Activated T-helper 9 cell treated with anti-CD3 and anti-CD28 coated beads, Interleukin-2, amount 50 U/mL, for 16 hours (primary cell): ENCODE measurements at places on chromosomes 12 and 14.

GRCh38 chr12:49869816-49870500 is 27.1 kb upstream of the BCDIN3D start:
- no peak for DNase-seq

- DNase-seq = no peak
Measured at GRCh38 chr12:41190338-41190737, 2.2 kb downstream of the PDZRN4 start.

DNA sequence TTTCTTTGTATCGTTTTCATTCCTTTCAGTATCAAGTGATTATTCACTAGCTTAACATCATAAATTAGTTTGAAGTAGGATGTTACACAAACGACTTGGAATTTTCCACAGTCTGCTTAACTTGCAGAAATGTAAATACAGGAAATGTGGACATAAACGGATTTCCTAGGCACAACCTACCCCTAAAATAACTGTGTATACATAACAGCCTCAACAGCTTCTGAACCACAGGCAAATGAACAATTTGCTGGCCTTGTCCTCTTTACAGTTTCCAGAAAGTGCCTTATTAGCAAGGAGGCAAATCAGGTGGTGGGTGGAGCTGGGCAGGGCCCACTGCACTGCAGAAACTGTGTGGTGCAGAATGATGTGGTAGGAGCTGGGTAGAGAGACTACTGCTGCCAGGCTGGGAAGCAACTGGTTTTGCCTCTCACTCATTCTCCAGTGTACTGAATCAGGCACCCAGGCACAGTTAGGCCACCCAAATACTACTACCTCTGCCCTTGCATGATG is 14.1 kb downstream of the DRAM1 start:
- no peak for DNase-seq

DNA sequence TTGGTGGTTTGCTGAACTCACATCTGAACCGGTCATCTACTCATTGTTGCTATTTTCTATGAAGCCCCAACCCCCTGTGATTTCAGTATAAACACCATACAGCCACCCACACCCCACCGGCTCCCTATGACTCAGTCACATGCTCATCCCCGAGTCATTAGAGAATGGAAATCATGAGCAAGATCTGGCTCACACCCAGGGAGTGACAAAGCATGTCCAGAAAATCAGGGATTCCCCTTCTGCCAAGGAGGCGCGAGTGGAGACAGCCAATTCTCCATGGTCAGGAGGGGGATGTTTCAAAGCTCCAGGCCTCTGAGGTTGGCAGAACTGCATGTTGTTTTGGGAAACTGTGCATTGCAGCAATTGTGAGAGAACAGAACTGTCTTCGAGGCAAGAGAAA is 657.5 kb upstream of the TBX3 start:
- no peak for DNase-seq

DNA sequence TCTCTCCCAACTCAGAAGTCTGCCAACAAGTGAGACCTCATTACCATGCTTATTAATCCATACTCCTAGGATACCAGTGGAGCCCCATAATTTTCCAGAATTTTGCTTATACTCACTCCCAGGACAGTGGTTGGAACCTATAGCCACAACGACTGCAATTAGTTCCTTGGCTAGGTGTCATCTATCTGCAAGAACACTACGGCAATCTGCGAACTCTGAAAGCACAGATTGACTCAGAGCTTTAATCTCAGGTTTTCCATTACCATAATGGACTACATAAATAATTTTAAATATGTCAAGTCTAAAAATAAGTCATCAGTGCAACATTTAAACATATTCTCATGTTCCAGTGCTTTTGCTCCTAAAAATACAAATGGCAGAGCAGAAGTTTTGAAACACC is 33.4 kb downstream of the TMTC3 start:
- no peak for DNase-seq

DNA sequence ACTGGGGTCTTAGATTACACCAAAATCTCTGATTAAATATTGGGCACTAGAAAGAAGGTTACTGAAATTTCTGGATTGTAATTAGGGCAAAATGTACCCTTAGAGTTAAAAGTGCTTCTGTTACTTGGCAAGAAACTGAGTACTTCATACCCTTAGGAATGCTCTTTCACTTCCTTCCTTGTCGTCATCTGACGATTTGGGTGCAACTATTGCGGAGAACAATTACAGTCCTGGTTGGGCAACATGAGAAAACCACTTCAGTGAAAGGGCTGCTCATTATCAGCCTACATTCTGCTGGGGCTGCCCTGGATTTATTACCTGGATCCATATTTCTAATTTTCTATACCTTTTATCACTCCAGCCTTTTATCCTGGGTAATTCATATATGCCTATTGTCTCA is 348.5 kb upstream of the MDGA2 start:
- no peak for DNase-seq

- no peak for DNase-seq
Measured at GRCh38 chr14:65433646-65434045, 21.1 kb downstream of the FUT8 start.

DNA sequence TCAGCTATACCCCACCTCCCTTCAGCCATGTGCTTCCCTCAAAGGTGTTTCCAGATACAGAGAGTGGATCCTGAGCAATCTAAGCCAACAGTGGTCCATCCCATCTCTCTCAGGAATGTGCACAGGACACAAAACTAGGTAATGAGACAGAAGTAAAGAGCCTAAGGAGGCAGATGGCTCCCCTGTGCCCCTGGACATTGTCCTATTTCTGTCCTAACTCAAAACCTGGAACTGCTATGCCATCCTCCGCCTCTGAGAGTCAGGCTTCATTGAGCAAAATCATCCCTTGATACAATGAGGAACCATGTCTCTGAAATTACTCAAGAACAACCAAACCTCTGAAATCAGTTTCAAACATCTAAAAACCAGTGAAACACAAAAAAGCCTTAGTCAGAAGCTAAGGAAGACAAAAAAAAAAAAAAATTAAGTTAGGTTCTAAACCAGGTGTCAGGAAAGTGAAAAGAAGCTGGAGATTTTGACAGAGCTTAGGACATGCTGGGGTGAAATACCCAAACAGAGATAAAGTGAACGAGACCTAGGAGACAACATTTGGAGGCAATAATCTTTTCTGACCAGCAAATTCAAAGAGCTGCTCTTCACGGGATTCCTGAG is 200.3 kb upstream of the PLEKHG7 start:
- no peak for DNase-seq

DNA sequence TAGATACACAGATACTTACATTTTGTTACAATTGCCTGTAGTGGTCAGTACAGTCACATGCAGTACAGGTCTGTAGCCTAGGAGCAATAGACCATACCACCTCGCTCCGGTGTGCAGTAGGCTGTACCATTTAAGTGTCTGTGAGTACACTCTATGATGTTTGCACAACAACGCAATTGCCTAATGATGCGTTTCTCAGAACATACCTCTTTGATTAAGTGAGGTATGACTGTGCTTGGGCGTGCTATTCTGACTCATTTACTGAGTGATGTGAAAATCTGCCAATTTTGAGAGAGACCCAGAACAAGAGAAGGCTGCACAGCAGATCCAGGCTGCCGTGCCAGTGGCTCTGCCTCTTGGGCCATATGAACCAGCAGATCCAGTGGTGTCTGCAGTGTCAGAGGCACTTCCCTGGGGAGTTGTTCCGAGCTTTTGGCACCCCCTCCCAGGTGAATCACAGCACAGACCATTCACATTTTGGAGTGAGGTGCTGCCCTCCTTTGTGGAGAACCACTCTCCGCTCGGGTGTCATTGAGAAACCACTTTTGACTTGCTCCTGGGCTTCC is 20.4 kb downstream of the DLK1 start:
- no peak for DNase-seq

GRCh38 chr12:119649202-119649808 is 18.6 kb upstream of the PRKAB1 start:
- DNase-seq = no peak

GRCh38 chr14:75626396-75626795 is 34.3 kb downstream of the ERG28 start:
- no peak for DNase-seq

DNA sequence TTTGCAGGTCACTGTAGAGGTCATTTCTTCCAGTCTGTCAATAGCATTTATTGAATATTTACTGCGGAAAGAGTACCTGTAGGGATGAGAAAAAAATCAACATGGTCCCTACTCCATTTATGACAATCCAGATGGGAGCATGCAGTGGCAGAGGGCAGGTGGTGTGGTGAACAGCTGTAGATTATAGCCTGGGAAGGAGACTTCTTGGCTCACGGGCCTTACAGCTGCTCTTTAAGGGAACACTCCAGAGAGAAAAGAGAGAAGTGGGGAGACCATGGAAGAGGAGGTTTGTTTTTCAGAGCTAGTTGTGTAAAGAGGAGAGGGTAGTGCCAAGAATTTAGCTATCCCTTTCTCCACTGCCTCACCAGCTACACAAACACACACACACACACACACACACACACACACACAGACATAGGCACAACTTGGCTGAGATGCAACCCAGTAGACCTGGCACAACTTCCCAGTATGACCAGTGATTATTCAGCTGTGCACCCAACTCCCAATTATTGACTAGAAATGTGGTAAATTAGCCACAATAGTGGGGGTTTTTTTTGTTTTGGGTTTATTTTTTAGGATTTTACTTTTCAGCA is 41.0 kb downstream of the GPHB5 start:
- no peak for DNase-seq

DNA sequence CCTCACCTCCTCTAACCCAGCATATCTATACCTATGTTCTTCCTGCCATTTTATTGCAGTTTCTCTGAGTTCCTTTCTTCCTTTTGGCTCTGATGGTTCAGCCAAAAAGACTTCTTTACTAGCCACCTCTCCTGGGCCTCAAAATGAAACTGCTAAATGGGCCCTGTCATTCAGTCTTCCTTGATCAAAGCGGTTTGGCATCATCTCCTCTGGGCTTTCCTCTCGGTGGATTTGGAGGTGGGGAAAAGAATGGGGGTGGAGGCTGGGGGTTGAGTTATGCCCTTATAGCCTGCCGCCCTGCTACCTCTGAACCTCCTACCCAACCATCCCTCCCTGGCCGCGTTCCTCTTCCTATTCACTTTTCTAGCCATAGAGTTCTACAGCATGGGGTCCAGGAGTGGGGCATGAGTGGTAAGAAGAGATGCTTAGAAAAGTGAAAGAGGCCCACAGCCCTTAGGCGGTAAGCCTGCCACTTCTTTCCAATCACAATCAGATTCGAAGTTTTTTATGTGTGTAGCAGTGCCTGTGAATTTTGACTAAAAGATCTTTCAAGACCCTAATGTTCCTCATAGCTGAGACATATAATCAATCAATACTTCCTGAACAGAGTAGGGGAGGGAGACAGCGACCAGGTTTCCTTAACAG is 2.5 kb downstream of the AJUBA start:
- no peak for DNase-seq

DNA sequence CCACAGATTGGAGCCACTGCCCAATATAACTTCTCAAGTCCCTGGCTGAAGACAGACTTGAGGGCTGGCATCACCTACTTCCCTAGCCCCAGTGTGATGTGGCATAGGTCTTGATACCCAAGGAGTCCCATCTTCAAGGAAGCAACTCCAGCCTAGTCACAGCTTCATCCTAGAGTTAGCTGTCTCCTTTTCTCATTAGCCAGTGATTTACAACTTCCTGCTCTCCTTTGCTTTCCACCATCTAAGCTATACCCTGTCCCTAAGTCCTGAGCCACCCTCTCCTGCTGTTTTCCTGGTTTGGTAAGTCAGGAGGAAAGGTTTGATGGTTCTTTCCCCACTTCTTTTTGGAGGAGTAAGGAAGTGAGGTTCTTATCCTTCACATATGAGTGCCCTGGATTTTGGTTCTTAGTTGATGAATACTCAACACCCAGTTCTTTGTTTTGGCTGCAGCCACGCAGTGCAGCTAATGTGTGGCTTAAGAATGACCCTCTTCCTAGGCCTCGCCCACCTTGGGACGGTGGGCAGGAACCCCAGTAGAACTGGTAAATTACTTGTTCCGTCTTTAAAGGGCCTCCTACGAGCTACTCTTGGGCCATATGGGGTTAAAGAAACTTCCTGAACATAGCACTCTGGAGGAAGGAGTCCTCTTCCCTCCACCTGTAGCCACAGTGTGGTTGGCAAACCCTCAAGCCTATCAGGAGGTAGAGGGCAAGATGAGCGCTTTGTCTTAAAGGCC is 3.9 kb upstream of the GPX2 start:
- DNase-seq = no peak

GRCh38 chr14:79331830-79332229 is 879.5 kb downstream of the DIO2 start:
- DNase-seq = no peak

GRCh38 chr14:103330536-103330935 is 3.5 kb upstream of the EIF5 start:
- no peak for DNase-seq

GRCh38 chr12:120156315-120157259 is 37.9 kb downstream of the GCN1 start:
- no peak for DNase-seq

- DNase-seq = no peak
Measured at GRCh38 chr14:99524091-99524661, 43.0 kb downstream of the CCNK start.

GRCh38 chr12:69254046-69254445 is 14.7 kb downstream of the CPSF6 start:
- no peak for DNase-seq

DNA sequence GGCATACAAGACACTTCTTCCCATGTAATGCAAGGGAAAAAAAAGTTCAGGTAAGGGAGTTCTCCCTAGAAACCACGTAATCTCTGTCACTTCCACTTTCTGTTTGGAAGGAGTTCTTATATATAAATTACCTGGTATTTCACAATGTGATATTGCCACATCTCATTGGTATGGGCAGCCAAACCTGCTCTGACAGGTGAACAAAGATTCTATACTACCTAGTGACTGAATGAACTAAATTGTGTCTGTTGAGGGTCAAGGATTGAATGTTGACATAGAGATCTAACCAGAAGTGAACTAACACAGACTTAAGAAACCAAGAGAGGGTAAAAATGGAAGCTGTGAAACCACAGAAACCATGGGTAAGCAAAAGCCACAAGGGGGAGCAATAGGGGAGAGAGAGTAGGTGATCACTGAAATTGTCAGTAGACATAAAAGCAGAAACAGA is 161.3 kb downstream of the RPL10L start:
- DNase-seq = no peak

- no peak for DNase-seq
Measured at GRCh38 chr14:71933001-71933587, 865 bp downstream of the RGS6 start.

GRCh38 chr14:59897757-59898383 is 22.1 kb upstream of the LRRC9 start:
- no peak for DNase-seq

GRCh38 chr14:59207506-59207933 is 19.1 kb downstream of the DAAM1 start:
- DNase-seq = no peak

DNA sequence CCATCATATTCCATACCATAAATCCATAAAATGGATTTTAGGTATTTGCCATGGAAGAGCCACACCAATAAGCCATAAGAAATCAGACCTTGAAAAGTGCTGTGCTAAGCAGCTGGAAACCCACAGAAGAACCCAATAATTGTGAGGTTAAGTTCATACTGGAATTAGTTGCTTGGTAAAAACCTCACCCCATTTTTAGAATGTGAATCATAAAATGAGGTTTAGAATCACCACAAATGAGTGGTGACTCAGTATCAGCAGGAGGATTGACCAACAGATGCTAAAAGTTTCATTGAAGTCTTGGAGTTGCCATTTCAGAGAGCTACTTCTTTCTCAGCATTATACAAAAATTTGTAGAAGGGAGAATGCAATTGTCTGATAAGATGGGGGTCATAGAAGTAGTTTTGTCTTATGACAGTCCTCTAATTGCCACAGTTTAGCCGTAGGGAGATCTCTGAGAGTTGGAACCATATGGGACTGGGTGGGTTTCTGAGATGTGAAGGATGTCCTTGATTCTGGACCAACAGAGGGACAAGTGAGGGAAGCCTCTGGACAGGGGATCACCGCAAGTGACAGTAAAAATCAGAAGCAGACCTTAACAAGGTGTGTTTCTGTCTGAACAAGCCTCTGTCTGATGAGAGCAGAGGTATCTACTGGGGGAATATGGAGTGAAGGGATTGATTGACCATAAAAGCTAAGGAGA is 1.4 kb upstream of the STON2 start:
- no peak for DNase-seq
